HCT116 (cell line): ENCODE measurements at places on chromosomes 13 and 19. TPM values are rescaled to one million over a fixed set of nuclear protein-coding genes. Genes with fewer than 3 reads are reported as not detected.

GRCh38 chr13:40789275-40790153 is at the start of gene SLC25A15:
SLC25A15 (plus strand) TSS chr13:40789611; CDS start chr13:40793227, 3,616 bp downstream.
- peak; percentile 48 for DNase-seq

DNA sequence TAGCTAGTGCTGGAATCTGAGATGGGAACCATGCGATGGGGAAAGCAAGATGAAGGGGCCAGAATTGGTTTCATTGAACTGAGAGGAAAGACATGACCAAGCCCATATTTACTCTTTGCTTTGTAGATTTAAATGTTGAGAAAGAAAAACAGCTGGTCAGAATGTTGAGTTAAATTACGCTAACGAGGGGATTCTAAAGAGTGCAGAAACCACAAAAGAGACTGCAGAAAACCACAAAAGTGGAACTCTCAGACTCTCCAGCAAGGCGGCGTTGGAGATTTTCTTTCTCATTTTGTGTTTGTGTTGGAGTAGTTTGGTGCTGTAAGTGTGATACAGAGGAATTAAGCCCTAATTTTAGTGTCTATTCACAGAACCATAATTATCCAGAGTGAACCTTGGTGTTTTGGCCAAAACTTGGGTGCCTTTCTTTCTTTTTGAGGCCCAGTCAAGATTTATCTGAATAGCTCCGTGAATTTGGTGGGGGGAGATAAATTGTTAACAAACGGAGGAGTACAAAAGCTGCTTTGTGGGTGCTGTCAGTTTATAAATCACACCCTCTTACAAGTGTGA is 26.3 kb downstream of the SAE1 start:
- DNase-seq = no peak

ZNF541 gene
- total RNA-seq = not detected

MEX3D gene
- 69.2 TPM for total RNA-seq
